ENCODE measurements at places on chromosomes 16 and 17.

GRCh38 chr17:57624386-57624785 is 120.7 kb downstream of the CCDC182 start:
- no peak for DNase-seq

- DNase-seq: no peak
Observed at GRCh38 chr16:70758786-70759185, 42.2 kb downstream of the VAC14 start.

GRCh38 chr16:72203401-72203800 is 31.4 kb upstream of the PMFBP1 start:
- peak; percentile 64 for DNase-seq

DNA sequence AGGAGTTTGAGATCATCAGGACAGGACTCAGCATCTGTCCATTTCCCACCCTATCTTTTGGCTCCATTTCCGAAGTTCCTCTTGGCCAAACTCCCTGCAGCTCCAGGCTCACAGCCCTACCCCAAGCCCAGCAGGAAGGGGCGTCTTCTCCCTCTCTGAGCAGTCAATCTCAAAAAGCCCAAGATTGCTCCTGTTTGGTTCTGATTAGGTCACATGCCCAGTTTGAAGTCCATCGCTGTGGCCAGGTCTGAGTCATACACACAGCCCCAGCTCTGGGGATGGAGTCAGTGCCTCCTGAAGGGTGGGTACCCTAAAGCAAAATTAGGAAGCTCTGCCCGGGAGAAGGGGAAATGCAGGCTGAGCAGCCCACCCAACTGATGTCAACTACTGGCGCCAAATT is 23.9 kb downstream of the SNX20 start:
- peak; percentile 14 for DNase-seq

GRCh38 chr16:35150805-35151312 is 1691.4 kb downstream of the TP53TG3F start:
- DNase-seq: no peak

DNA sequence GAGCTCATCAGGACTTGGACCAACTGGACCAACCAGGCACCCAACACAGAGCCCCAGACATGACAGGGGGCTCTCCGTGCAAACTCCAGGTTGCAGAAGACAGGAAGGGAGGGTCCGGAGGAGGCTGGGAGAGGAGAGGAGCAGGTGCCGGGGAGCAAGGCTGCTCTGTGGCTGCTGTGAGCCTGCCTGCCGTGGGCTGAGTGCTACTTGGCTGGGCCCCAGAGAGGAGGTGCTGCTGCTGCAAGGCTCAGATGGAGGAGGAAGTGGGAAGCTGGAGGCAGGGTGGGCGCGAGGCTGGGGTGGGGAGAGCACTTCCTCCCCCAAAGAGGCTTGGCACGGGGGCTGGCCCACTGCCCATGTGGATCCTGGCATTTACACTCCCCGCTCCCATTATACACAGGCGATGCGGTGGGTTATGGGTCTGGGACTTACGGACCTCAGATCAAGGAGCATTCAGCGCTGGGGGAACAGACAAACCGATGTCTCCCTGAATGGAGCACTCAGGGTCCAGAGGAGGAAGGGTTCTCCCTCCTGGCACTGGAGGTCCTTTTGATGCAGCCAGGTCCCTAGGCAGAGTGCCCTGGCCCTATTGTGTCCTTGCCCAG is 15.9 kb downstream of the EPOP start:
- DNase-seq: no peak

- peak; percentile 54 for DNase-seq
Observed at GRCh38 chr17:67289181-67289876, 44.3 kb upstream of the HELZ start.

- DNase-seq: no peak
Observed at GRCh38 chr17:21296097-21297025, 11.8 kb downstream of the MAP2K3 start.

- DNase-seq: no peak
Observed at GRCh38 chr17:39054111-39054645, 87.0 kb upstream of the FBXO47 start.

DNA sequence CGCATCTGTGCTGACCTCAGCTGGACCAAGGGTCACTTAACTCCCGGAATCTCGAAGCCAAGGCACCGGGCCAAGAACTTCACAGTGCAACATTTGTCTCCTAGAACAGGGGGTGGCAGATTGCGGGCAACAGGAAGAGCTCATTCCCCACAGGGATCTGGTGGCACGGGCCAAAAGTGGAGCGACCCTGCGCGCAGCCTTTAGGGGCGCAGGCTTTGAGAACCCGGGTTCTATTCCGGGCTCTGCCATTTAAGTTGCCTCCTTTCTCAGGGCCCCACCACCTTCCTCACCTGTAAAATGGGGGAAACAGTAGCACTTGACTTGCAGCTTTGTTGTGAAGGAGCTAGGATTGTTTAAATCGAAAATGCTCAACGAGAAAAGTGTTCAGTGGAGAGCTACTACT is 651 bp downstream of the SHMT1 start:
- DNase-seq: peak; percentile 24

GRCh38 chr17:35377706-35378105 is 4.3 kb upstream of the SLFN11 start:
- no peak for DNase-seq

- DNase-seq: peak; percentile 99
Observed at GRCh38 chr17:50289991-50290702, 15.9 kb downstream of the TMEM92 start.

DNA sequence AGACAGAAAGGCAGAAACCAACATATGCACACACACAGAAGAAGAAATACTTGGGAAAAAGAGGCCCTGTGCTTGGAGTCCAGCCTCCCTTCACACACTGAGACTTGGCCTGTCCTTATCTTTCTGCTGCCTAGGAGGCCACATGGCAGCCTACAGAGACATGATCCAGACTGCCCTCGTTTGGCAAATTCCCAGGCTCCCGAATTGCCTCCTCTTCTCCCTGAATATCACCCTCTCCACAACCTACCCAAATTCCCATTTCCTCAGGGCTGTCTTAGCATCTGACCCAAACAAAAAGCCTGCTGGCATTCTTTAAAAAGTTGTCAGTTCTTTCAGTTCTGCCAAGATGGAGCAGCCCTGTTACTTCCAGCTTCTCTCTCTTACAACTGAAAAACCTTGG is 59.8 kb downstream of the DNAH17 start:
- no peak for DNase-seq

Data from iris pigment epithelial cell (primary cell).